H9 (cell line): ENCODE measurements at places on chromosomes 6 and 20. TPM values are rescaled to one million over a fixed set of nuclear protein-coding genes. Genes with fewer than 3 reads are reported as not detected.
A peak's percentile ranks its signal among the peaks of the same experiment; 100 is the strongest.

DNA sequence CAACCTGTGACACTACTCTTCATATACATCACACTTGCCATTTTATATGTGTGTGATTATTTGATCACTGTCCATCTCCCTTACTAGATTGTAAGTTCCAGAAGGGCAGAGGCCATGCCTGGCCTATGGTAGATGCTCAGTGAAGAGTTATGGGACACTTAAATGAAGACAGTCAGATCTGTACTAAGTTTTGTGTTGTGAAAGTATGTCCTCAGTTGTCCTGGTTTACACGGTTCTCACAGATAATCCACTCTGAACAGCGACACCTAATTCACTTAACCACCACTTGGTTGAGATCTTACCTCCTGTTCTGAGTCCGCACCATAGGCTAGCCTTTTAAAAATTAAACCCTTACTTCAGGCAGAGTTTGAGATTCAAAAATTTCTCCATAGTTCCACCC is 434.1 kb upstream of the SOX4 start:
- H3K36me3 ChIP-seq = no peaks in the 10 kb centered on the region
- H3K4me3 ChIP-seq = no peak overlapping the region
- no peak for DNase-seq
- no peak overlapping the region for H3K27ac ChIP-seq

DNA sequence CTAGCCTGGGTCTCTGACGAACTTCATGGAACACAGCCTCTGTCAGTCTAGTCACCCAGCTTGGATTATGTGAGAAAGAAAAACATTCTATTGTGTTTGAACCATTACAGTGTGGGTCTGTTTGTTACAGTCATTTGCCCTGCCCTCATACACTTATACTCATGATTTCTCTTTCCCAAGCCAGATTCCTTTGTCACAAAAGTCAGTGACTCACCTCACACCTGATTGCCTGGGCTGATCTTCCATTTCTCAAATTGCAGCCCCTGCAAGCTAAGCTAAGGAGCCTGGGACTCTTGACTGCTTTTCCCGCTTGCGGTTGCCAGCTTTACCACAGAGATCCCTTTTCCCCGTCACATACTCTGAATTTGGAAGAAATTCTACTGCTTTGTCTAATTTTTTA is 395.9 kb downstream of the SAMD5 start:
- no peaks in the 10 kb centered on the region for H3K27me3 ChIP-seq
- no peaks in the 10 kb centered on the region for H3K36me3 ChIP-seq
- H3K4me3 ChIP-seq = no peak overlapping the region

- no peak overlapping the region for H3K4me3 ChIP-seq
- H3K27ac ChIP-seq = no peak overlapping the region
- DNase-seq = peak; percentile 64
Measured at GRCh38 chr20:52060794-52061714, 130.5 kb downstream of the ZFP64 start.

DNA sequence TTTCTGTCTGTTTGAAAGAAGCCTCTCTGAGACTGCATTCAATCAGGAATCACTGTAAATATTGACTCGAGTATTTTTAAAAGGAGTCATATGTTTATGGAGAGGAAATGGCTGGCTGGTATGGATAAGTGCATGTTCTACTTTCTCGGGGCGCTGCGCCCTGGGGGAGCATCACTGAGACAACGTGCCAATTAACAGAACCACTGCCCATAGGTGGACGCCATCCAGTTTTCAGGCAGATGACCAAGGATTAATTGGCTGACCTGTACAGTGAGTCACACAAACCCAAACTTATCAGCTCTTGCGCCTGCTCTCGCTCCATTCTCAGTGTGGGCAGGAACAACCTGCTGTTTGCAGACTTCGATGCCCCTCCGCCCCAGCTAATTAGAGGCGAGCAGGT is 571.2 kb downstream of the QKI start:
- no peaks in the 10 kb centered on the region for H3K36me3 ChIP-seq
- DNase-seq = no peak
- H3K4me1 ChIP-seq = no peaks in the 10 kb centered on the region

GRCh38 chr6:79138146-79138545 is 60.1 kb upstream of the PHIP start:
- no peak overlapping the region for H3K4me3 ChIP-seq
- H3K27ac ChIP-seq = no peak overlapping the region
- no peaks in the 10 kb centered on the region for H3K27me3 ChIP-seq

- DNase-seq = peak; percentile 39
- no peak overlapping the region for H3K4me3 ChIP-seq
- H3K27ac ChIP-seq = no peak overlapping the region
- H3K36me3 ChIP-seq = no peaks in the 10 kb centered on the region
- no peaks in the 10 kb centered on the region for H3K27me3 ChIP-seq
- peaks cover 4% of the 10 kb centered on the region; the same call in 1 of the 2 replicates for H3K4me1 ChIP-seq
Measured at GRCh38 chr6:40482532-40482931, 104.6 kb downstream of the LRFN2 start.

DNA sequence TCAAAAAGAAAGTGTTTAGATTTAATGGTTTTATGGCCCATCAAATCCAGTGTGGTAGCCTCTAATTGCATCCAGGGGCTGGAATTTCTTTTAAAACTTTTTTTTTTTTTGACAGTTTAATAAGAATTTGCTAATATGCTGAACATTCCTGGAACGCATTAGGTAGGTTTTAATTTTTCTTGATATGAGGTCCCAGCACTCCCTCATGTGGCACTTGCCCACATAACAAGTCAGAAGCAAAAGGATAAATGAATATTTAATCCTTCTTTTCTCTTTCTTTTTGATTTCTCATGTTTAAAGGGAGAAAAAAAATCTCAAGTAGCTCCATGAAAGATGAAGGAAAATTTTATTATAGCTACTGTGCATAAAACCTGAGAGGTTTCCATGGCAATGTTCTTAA is 13.5 kb downstream of the HAO1 start:
- no peaks in the 10 kb centered on the region for H3K36me3 ChIP-seq
- no peaks in the 10 kb centered on the region for H3K27me3 ChIP-seq
- DNase-seq = no peak

DNA sequence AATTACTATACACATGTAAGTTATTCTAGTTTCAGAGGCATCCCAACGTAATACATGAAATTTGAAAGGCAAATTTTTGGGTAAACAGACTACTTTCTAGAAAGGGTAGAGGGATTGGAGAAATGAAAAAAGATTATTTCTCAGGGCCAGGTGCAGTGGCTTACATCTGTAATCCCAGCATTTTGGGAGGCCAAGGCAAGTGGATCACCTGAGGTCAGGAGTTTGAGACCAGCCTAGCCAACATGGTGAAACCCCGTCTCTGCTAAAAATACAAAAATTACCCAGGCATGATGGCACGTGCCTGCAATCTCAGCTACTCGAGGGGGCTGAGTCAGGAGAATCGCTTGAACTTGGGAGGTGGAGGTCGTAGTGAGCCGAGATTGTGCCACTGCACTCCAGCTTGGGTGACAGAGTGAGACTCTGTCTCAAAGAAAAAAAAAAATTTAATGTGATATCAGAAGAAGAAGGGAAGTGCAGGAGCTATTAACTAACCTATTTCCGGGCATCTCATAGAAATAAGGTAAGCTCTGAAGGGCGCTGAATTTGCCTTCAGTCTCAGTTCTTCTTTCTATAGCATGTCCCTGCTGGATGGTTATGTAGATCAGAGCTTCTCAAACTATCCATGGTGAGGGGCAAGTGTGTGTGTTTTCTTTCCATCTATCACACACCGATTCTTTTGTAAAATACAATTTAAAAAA is 100.3 kb upstream of the MTHFD1L start:
- no peak for DNase-seq
- H3K4me1 ChIP-seq = no peaks in the 10 kb centered on the region; the same call in 1 of the 2 replicates
- no peaks in the 10 kb centered on the region for H3K36me3 ChIP-seq
- H3K27me3 ChIP-seq = no peaks in the 10 kb centered on the region

DNA sequence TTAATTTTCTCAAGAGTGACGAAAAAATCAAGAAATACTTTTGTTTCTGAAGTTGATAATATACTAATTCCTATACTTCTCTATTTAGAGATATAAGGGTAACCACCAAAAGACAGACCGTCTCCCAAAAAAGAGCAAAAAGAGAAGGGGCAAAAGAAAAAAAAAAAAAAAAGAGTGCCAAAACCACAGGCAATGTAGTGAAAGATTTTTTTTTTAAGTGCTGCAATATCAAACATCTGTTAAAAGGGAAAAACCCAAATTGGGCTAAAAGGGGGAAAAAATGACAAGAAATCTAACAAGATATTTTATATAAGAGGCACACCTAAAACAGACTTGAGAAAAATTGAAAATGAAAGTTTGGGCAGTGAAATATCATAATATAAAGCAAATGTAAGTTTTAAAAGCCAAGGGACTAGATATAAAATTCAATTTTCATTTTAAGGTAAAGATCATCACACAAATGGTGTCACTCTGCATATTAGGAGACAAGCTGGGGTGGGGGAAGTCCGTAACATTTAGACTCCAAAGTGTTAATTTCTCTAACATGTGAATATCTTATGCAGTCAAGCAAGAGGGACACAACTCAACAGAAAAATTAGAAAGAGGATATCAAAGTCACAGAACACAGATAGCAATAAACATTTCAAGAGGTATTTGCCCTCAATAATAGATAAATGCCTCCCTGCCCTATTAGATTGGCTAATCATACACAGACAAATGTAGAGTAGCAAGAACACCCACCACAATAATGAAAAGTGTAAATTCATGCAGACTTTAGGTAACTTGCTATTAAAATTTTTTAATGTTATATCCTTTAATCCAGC is 9.1 kb downstream of the C6orf52 start:
- H3K27ac ChIP-seq = no peak overlapping the region
- DNase-seq = no peak
- no peak overlapping the region for H3K4me3 ChIP-seq

- peaks cover 2% of the 10 kb centered on the region for H3K36me3 ChIP-seq
- H3K4me3 ChIP-seq = peak overlapping the region; percentile 75; the same call in 2 of the 3 replicates
- DNase-seq = no peak
- H3K27ac ChIP-seq = no peak overlapping the region
- no peaks in the 10 kb centered on the region for H3K27me3 ChIP-seq
Measured at GRCh38 chr6:42440027-42440426, 11.7 kb downstream of the TRERF1 start.

GRCh38 chr6:7879980-7880717 is 30.4 kb downstream of the TXNDC5 start:
- DNase-seq = no peak
- H3K36me3 ChIP-seq = peaks cover 41% of the 10 kb centered on the region
- no peaks in the 10 kb centered on the region for H3K27me3 ChIP-seq
- no peak overlapping the region for H3K4me3 ChIP-seq
- H3K27ac ChIP-seq = no peak overlapping the region

GRCh38 chr6:168994956-168995355 is 258.7 kb downstream of the THBS2 start:
- H3K36me3 ChIP-seq = peaks cover 8% of the 10 kb centered on the region
- H3K27me3 ChIP-seq = no peaks in the 10 kb centered on the region
- H3K27ac ChIP-seq = no peak overlapping the region
- DNase-seq = no peak
- no peaks in the 10 kb centered on the region for H3K4me1 ChIP-seq
- no peak overlapping the region for H3K4me3 ChIP-seq

DNA sequence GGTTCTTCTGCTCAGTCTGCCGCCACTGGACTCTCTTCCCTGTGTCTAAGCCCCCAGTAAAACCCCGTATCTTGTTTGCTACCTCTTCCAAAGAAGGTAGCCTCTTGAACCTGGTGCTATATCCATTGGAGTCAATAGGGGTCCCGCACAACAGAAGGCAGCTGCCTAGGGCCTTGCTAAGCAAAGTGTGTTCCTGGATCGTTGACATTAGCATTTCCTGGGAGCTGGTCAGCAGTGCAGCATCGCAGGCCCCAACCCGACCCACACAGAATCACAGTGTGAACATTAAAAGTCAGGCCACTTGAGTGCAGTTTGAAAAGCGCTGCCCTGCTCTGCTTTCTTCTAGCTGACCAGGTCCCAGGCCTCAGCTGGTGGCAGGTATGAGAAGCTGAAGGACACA is 2.9 kb downstream of the ADA start:
- H3K4me1 ChIP-seq = peaks cover 11% of the 10 kb centered on the region; the same call in 1 of the 2 replicates
- peak; percentile 62 for DNase-seq
- no peak overlapping the region for H3K27ac ChIP-seq
- no peaks in the 10 kb centered on the region; the same call in 1 of the 2 replicates for H3K27me3 ChIP-seq

DNA sequence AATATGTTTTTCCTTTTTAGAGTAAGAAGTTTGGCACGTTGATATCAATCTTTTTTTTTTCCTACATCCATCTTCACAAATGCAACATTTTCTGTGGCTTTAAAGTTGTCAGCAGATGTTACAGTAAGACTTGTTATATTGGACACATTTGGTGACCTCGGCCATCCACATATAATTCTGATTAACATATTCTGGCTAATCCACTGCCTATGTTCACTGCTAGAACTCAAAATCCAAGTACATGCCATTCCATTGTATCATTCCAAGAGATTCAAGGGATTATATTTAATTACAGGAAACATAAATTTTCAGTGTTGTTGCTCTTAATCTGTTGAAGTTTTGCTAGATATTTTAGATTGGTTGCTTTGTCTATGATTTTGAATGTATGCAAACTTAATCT is 367.6 kb downstream of the TENT5A start:
- H3K27me3 ChIP-seq = no peaks in the 10 kb centered on the region
- H3K27ac ChIP-seq = no peak overlapping the region
- H3K36me3 ChIP-seq = no peaks in the 10 kb centered on the region
- no peak for DNase-seq

DNA sequence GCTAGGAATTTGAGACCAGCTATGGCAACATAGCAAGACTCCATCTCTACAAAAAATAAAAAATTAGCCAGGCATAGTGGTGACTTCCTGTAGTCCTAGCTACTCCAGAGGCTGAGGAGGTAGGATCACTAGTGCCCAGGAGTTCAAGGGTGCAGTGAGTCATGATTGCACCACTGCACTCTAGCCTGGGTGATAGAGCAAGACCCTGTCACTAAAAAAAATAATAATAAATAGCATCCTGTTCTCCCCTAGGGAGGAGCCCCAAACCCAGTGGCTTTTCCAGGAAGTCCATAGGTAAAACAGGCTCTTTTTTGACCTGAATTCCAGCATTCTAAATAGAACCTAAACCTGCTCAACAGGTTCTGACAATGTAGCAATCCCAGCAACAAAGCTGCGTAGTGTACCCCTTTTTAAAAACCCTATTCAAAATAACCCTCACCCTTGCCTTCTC is 192.0 kb downstream of the ALDH8A1 start:
- DNase-seq = no peak
- no peaks in the 10 kb centered on the region for H3K4me1 ChIP-seq
- no peak overlapping the region for H3K4me3 ChIP-seq
- no peaks in the 10 kb centered on the region for H3K27me3 ChIP-seq

- H3K36me3 ChIP-seq = no peaks in the 10 kb centered on the region; the same call in 1 of the 3 replicates
- peaks cover 9% of the 10 kb centered on the region for H3K4me1 ChIP-seq
- H3K4me3 ChIP-seq = no peak overlapping the region
Measured at GRCh38 chr6:107506145-107506544, 16.2 kb downstream of the SOBP start.

ERMARD gene
- total RNA-seq = 11.7 and 13.6 TPM in 2 replicates

SH3BGRL2 gene
- 11.7 and 11.8 TPM in 2 replicates for total RNA-seq

CTCFL gene
- 0.79 and 0.90 TPM in 2 replicates for total RNA-seq

SS18L1 gene
- total RNA-seq = 18.8 and 22.2 TPM in 2 replicates

POU5F1 gene
- 2,134 TPM in 2 replicates for total RNA-seq

PNPLA1 gene
- 0.09 TPM in 1 of 2 replicates, not detected in the other for total RNA-seq

C6orf52 gene
- 1.8 and 2.3 TPM in 2 replicates for total RNA-seq

RALGAPB gene
- 28.5 TPM in 2 replicates for total RNA-seq

RAD21L1 gene
- not detected in 2 replicates for total RNA-seq

RFX6 gene
- total RNA-seq = not detected in 2 replicates

SLC22A3 gene
- total RNA-seq = 2.7 and 2.8 TPM in 2 replicates

TCFL5 gene
- 15.9 and 16.4 TPM in 2 replicates for total RNA-seq
